ENCODE measurements at places on chromosomes 11 and 22.

DNA sequence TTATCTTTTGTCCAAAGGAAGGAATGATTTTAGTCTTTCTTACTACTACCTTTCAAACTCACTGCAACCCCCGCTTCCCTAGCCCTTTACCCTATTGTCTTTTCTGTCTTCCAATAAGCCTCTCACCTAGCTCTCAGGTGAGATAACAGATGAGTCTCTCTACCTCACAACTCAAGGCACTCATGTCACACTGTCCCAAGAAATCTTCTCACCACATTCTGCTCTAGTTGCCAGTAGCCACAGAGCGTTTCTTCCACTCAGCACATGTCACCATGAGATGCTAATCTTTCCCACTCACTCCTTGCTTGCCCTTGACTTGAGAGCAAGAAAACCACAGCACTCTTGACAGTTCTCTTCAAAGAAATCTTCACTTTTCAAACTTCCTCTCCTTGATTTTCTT lies 32.7 kb upstream of the TMEM41B start:
- DNase-seq = no peak

GRCh38 chr11:96137373-96137772 lies 205.6 kb downstream of the MAML2 start:
- no peak for DNase-seq

- no peak for DNase-seq
Observed at GRCh38 chr11:47487421-47487820, 38.5 kb upstream of the RAPSN start.

DNA sequence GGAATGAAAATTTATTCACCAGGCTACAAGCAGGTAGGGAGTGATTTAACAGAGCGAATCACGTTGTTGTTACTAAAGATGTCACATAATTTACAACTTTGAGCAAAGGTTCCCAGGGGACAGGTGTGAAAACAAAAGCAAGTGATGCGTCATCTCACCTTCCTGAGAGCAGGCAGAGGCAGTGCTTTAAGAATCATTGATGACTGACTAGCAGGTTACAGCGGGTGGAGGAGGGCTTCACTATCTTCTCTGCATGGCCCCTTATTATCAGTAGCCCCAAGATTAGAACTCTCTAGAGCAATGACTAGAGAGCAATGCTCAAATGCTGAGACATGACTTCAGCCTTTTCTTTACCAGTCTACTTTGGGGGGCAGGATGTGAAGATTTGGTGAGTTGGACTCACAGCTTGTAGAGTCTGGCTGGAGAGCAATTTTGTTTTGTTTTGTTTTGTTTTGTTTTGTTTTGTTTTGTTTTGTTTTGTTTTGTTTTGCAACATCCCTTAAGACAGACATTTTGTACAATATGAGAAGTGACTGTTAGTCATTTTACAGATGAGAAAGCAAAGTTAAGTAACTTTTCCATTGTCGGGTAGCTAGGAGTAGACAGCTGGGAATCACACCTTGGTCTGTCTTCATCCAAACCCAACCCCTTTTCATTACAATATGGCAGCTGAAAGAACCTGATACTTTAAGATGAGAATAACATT lies 84.8 kb downstream of the SLC1A2 start:
- no peak for DNase-seq

DNA sequence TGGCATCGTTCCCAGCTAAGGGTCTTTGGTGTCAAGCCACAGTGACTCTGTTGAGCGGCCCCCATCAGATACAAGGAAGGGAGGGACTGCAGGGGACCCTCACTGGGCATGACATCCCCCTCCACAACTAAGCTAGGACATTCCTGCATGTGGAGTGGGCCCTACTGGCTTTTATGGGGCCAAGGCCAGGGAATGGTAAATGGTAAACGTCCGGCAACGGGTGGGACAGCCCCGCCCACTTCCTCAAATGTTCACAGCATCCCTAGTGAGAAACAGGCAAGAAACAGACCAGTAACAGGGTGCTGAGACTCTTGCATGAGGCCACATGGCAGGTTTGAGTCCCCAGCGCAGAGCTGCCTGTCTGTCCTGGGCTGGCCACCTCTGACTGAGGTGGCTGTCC lies 4.4 kb downstream of the TMPRSS6 start:
- DNase-seq = no peak

- no peak for DNase-seq
Observed at GRCh38 chr11:79198898-79199250, 242.0 kb downstream of the TENM4 start.

DNA sequence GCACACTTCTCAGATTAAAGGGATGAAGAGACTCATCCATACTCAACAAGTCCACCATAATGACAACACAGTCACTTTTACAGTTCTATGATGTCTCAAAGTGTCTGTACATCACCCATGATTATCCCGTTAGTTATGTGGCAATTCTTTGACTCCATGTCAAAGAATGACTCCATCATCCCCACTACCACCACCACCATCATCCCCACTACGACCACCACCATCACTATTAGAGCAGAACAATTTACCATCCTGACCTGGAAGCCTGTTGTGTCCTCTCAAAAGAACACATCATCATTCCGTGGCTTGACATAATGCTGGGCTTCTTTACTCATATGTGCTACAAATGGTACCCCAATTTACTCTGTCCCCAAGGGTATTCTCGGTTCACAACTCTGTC lies 13.7 kb downstream of the PRR5L start:
- DNase-seq = no peak

GRCh38 chr22:40251106-40251505 lies 73.4 kb downstream of the TNRC6B start:
- DNase-seq = no peak

DNA sequence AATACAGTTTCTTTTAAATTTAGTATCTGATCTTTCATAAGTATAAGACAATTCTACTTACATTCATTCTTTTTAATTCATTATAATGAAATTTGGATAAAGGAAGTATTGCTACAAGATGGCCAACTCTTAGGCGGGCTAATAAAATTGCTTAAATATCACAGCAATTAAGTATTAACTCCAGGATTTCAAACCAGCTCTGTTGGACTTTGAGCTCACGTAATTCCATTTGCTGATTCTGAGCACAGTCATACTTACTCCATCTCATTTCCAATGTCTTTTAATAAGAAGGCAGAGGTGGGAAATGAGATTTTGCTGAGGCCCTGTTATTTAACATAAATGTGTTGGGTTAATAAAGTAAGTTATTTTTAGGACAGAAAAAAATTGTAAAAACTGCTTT lies 748.1 kb downstream of the KCNA4 start:
- DNase-seq = no peak

- no peak for DNase-seq
Observed at GRCh38 chr11:73468590-73469161, 92.5 kb downstream of the RELT start.

DNA sequence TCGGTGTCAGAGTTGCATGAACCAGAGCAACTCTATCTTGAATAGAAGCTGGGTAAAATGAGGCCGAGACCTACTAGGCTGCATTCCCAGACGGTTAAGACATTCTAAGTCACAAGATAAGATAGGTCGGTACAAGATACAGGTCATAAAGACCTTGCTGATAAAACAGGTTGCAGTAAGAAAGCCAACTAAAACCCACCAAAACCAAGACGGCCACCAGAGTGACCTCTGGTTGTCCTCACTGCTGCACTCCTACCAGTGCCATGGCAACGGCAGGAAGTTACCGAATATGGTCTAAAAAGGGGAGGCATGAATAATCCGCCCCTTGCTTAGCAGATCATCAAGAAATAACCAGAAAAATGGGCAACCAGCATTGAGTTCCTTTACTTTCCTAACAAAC lies 2.4 kb upstream of the KAT5 start:
- DNase-seq = peak; percentile 27

- peak; percentile 19 for DNase-seq
Observed at GRCh38 chr11:70066136-70066520, 12.0 kb upstream of the ANO1 start.

- DNase-seq = no peak
Observed at GRCh38 chr11:120914601-120915000, 109.3 kb upstream of the TBCEL start.

DNA sequence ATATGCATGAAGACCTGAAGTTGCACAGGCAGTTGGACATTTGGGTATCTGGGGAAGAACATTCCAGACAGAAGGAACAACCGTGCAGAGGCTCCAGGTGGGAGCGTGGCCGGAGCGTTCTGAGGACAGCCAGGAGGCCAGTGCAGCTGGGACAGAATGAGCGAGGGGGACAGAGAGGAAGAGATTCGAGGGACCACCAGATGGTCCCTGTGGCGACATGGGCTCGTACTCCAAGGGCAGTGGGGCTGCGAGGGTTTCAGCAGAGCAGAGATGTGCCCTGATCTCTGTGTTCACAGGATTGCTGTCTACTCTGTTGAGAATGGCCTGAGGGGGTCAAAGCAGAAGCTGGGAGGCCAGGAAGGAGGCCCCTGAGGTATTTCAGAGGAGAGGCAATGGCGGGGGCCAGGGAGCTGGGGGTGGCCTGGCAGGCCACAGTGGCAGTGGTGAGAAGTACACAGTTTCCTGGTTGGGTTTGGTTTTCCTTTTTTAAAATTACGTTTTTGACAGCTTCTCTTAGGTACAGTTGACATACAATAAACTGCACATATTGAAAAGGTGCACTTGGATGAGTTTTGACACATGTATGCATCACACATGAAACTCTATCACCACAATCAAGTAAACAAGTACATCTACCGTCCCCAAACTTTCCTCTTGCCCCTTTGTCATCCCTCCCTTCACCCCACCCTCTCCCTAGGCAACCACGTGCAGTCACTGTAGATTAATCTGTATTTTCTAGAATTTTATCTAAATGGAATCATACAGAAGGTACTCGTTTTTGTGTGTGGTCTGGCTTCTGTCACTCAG lies 24.8 kb upstream of the SOX10 start:
- DNase-seq = no peak

DNA sequence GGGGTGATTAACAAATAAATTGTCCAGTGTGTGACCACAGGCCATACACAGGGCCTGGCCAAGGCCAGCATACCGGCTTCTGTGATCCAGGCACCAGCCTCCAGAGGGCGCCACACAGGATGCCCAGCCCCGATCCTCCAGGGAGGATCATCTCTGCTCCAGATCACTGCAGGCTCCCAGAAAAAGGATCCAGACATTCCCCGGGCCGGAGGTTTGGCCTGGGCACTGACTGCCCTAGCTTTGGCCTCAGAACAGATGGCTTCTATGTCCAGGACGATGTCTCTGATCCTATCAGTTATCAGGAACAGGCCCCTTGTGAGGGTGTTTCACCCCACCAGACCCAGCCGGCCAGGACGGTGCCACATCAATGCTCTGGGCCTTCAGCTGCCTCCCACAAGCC lies 74.5 kb upstream of the LMO1 start:
- peak; percentile 81 for DNase-seq

DNA sequence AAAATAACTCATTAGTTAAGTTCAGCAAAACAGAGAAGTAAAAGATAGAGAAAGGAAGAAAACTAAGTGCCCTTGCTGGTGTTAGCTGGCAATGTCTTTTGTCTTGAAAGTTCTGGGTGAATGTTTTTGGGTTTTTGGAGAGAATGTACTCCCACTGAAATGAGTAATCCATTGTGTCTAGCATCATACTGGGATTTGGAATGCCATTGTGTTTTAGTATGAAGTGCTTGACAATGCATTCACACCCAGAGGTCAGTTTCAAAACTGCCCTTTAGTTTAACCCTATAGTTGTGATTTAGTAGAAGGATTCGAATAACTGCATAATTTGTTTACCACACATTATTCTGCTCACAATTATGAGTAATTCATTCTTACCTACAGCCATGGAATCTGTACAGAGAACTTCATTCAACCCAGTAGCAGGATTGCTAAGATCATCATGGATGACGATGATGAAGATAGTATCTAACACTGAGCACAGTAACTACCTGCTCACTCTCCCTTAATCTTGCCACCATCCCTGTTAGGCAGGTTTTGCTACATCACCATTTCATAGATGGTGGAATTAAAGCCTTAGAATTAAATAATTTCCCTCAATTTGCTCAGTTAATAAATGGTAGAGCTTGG lies 33.9 kb downstream of the MAML2 start:
- DNase-seq = no peak

DNA sequence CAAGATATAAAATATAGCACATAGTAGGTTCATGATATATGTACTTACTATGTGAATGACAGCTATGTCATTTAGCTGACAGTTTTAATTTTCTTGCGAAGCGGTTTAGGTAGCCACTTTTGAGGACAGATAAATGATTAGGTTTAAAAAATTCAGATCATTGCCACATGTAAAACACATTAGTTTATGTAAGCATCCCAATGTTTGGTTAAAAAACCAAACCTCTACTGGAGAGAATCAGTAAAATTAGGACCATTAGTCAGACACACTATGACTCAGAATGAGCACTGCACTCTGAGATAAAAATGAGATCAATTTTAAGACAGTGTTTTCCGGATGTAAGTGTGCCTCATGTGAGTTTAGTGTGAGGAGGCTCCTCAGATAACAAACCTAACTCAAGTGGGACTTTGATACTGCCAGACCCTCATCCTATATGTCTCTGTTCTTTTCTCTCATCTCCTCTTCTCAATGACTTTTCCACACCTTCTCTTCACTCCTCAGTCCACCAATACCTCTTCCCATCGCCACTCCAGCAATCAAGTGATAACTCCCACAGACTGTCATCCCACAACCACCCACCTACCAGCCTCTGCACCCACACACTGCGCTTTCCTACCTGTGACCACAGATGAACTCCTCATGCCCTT lies 6.8 kb upstream of the OR2AT4 start:
- no peak for DNase-seq

DNA sequence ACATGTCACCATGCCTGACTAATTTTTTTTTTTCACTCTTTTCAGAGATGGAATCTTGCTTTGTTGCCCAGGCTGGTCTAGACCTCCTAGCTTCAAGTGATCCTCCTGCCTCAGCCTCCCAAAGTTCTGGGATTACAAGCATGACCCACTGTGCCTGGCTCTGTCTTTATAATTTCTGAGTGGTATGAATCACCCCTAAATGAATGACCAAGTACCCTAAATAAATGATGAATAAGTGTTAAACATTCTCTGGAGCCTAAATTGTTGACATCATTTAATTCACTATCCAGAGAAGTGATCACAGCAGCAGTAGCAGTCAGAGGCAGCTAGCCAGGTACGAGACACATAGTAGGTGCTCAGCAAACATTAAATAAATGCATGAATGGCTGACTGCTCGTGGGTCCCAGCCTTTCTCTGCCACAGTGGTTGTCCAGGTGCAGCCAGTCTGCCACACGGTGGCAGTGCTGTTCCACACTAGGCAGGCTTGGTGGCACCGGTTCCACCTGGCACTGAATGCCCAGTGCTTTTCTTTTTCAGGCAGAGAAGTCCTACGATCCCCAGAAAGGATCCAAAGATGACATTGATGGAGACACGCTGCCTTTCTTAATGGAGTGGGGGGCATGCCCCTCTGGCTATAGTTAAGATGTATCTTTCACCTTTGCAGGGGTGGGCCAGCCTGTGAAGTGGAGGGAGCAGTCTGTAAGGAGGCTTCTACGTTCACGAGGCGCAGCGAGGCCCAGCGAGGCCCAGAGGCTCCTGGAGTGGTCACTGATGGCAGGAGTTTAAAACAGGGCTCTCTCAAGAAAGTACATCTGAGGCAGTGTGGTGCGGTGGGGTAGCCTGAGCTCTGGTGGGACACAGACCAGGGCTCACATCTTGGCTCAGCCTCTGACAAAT lies 8.7 kb upstream of the TTC12 start:
- peak; percentile 78 for DNase-seq

Measured in H9 (cell line).